NCI-H1436 (cell line): ENCODE measurements at places on chromosomes 1 and 21.

DNA sequence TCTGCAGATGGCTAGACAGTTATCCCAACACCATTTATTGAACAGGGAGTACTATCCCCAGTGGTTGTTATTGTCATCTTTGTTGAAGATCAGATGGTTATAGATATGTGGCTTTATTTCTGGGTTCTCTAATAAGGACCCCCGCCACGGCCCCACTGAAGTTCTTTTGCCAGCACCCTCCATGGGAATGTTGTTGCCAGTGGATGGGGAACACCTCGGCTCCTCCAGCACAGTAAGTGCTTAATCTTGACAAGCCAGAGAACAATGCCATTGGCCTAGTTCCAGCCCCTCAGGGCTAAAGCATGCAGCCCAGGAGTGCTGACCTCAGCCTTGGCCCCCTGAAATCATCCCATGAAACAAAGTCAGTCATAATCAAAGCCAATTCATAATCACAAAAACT is 337.6 kb downstream of the AGBL4 start:
- DNase-seq, result no peak

DNA sequence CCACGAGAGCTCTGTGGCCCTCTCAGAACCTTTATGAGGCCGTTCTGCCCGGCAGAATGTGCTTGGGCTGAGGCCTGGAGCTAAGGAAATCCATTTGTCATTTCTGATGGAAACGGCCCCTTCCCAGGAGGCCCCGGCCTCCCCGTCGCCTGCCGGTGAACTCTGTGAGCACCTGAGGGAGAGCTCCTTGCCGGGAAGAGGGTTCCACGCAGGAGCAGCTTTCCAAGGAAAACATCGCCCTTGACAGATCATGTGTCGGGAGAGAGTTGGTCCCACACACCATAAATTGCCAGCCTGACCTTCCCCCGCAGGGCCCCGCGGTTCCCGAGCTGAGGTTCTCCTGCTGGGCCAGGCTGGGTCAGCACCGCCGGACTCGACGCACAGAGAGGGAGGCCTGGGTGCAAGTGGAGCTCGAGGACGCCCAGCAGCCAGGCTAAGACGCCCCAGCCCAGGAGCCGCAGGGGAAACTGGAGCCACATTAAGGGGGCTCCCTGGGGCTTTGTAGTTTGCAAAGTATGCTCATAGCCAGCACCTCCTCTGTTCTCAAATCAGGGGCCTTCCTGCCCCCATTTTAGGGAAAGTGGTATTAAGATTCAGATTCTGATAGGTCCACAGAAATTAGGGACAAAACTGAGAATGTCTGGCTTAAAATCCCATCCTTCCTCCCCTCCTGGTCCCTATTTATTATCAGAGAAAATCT is 239.5 kb downstream of the FOXD2 start:
- DNase-seq, result no peak

DNA sequence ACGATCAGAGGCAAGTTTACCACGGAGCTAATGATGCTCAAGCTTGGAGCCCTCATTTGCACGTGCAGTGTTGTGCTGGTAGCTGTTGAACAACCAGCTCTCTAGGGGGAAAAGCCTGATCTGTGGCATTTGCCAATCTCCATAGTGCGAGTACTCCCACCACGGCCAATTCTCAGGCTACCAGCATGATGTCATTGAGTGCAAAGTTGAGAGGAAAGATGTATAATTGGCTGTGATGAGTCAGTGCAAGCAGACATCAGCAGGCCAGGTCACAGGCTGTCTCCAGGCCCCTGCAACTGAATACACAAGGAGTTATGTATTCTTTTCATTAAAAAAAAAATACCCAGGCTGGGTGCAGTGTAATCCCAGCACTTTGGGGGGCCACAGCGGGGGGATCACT is 233.1 kb upstream of the VAMP3 start:
- no peak for DNase-seq

DNA sequence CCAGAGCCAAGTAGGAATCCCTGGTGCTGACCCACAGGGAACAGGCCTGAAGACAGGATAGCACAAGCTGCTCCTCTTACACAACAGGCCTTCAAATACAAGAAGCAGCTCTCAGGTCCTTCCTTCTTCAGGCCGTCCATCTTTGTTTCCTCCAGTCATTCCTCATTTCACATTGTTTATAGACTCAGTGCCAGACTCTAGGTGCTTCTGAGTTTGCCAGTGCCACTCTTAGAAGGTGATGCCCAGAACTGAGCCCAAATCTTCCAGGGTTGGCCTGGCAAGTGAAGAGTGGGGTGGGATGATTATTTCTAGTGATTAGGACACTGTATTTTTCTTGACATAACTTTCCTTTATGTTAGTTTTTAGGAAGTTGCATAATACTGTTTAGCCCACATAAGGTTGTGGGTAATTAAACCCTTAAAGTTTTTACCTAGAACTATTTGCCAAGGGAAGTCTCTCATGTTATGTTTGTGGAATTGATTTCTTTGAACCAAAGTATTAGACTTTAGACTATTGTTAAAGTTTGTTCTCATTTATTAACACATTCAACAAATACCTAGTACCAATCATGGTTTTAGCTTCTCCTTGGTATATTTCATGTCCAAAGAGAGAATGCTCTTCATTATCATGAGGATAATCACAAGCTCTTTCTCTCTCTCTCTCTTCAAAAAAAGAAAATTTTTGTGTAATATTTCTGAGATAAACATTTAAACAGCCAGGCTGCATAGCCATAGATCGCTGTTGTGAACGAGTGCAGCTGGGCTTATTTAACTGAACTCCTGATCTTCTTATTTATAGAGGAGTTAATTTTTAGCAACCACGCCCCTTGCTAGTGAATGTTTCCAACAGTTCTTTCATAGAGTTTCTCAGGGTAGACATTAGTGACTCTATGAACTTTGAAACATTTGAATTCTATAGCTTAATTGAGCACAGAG is 47.7 kb downstream of the PGM1 start:
- DNase-seq, result no peak

- DNase-seq, result no peak
Measured at GRCh38 chr1:230109895-230110667, 43.0 kb downstream of the GALNT2 start.

DNA sequence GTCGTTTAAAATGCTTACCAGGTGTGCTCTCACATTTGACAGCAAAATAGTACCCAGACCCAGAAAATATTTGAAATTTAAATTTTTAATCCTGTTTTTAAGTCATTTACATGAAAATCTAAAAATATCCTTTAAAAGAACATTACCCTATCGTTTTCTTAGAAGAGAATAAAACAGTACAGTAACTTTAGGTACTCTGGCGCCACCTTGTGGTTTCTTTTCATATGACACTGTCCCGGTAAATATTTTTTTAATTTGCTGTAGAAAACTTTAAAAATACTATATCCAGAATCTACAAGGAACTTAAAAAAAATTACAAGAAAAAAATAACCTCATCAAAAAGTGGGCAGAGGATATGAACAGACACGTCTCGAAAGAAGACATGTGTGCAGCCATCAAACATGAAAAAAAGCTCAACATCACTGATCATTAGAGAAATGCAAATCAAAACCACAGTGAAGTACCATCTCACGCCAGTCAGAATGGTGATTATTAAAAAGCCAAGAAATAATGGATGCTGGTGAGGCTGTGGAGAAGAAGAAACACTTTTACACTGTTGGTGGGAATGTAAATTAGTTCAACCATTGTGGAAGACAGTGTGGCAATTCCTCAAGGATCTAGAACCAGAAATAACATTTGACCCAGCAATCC is 129.2 kb downstream of the RGS21 start:
- peak; percentile 1 for DNase-seq

GRCh38 chr1:167126811-167127210 is 32.9 kb downstream of the STYXL2 start:
- no peak for DNase-seq

- peak; percentile 19 for DNase-seq
Measured at GRCh38 chr1:182299728-182300616, 91.6 kb downstream of the GLUL start.

DNA sequence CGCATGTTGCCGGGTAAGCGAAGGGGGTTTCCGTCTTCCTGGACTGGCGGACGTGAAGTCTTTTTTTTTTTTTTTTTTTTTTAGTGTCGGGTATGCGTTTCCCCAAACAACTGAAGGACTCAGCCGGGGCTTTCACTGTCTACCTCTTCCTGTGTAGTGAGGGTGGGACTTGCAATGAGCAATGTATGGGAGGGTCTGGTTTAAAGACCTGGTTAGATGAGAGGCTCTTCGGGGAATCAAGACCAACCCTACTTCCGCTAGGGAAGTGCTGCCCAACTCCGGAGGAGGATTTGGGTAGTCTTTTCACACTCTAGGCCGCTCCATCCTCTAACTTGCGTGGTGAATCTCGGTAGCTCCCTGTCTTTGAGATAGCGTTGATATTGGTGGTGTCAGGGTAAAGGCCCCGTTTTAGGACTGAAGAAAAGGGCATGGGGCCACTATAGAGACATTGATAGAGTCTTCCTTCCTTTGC is 754 bp downstream of the PRRC2C start:
- DNase-seq, result peak; percentile 37

- DNase-seq, result peak; percentile 29
Measured at GRCh38 chr1:36709869-36710481, 227.3 kb upstream of the CSF3R start.
